ENCODE measurements at places on chromosomes 13 and 19.

- no peak for DNase-seq
Measured at GRCh38 chr19:43351998-43352746, 1.3 kb upstream of the CD177 start.

GRCh38 chr19:37333457-37333856 is 37.4 kb upstream of the ZNF527 start:
- no peak for DNase-seq

DNA sequence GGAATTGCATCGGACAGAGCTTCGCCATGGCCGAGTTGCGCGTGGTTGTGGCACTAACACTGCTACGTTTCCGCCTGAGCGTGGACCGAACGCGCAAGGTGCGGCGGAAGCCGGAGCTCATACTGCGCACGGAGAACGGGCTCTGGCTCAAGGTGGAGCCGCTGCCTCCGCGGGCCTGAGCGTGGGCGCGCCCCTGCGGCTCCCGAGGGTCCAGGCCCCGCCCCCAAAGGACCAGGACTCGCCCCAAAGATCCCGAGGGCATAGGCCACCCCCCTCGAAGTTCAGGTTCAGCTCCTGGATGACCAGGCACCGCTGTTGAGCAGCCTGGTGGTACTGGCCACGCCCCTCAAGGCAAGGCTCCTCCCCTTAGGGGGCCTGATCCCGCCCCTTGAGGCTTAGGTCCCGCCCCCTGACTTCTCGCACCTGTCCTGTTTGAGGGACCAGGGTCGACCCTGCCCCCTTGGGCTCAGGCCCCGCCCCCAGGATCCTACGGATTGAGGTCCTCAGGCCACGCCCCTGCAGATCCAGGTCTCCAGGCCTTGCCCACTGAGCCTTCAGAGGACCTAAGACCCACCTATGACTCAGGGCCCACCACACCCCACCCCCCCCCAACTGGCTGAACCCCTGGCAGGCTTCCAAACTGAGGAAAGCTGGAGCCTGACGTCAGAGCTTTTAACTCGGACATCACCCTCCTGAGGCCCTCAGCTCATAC is 43.1 kb downstream of the CYP4F22 start:
- peak; percentile 71 for DNase-seq

GRCh38 chr19:36891768-36892357 is 24.2 kb downstream of the ZNF829 start:
- no peak for DNase-seq

- DNase-seq, result no peak
Measured at GRCh38 chr13:106710266-106710665, 142.3 kb upstream of the ARGLU1 start.

- DNase-seq, result no peak
Measured at GRCh38 chr13:106090001-106090400, 445.5 kb downstream of the EFNB2 start.

DNA sequence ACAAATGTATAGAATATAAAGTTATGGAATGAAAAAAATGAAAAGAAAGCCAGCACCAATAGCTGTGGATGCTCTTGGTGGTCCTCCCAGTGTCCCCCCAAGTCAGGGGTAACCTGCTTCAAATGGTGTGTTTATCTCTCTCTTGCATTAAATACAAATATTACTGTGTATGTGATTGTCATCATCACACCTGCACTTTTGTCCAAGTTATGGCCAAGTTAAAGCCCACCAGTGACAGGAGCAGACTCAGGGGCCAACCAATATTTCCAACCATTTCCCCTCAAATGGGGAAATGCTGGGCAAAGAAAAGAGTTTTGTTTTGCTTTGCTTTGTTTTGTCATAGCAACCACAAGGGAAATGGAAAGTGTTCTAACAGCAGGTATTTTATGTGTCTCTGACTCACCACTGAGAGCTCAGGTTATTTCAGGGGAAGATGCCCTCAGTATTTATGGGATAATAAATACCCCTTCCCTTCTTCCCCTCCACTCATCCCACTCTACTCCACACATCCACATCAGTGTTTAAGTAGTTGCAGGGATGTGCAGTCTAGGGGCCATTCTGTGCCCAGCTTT is 133.6 kb downstream of the COL4A1 start:
- DNase-seq, result no peak

DNA sequence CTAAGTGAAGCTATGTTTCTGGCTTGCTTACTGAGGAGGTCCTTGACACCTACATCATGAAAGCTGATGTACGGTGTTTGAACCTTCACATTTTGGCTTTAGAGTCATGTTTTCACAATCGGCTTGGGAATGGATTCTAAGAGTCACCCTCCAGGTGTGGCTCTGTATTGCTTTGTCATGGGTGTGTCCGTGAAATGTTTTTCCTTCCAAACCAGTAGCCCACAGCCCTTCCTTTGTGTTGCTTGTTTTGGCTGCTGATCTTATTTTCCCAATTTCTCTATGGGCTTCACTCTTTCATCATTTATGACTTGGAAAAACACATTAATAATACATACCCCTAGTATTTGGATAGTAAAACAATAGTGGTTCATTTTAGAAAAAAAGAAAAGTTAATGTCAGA is 240.6 kb downstream of the GGACT start:
- DNase-seq, result no peak

DNA sequence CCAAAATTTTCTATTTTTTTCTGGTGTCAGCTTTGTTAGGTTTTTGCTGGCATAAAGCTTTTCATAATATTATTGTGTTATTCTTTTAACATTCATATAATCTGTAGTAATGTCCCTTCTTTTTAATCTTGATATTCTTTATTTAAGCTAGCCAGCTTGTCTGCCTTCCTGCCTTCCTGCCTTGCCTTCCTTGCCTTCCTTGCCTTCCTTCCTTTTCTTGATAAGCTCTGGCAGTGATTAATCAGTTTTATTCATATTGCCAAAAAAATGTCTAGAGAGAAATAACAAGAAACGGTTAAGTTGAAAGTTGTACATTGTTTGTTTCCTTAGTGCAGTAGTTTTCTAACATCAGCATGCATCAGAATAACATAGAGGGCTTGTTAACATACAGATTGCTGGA is 257.5 kb downstream of the MAB21L1 start:
- DNase-seq, result no peak

DNA sequence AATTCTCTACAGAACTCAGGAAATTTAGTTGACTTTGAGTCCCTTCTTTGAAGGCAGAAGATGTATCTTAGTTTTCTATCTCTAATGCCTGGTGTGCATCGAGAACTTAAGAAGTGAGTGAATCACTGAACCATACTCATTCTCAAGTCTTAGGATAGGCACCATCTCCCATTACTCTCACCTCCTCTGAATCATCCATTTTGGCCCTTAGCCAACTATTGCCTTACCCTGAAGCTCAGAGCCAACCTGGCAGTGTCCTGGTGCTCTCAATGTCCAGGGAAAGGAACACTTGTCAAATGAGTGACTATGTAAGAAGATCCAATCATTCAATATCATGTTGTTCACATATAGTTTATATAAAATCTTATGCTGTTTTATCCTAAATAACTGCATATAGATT is 146.6 kb downstream of the RGCC start:
- DNase-seq, result no peak

DNA sequence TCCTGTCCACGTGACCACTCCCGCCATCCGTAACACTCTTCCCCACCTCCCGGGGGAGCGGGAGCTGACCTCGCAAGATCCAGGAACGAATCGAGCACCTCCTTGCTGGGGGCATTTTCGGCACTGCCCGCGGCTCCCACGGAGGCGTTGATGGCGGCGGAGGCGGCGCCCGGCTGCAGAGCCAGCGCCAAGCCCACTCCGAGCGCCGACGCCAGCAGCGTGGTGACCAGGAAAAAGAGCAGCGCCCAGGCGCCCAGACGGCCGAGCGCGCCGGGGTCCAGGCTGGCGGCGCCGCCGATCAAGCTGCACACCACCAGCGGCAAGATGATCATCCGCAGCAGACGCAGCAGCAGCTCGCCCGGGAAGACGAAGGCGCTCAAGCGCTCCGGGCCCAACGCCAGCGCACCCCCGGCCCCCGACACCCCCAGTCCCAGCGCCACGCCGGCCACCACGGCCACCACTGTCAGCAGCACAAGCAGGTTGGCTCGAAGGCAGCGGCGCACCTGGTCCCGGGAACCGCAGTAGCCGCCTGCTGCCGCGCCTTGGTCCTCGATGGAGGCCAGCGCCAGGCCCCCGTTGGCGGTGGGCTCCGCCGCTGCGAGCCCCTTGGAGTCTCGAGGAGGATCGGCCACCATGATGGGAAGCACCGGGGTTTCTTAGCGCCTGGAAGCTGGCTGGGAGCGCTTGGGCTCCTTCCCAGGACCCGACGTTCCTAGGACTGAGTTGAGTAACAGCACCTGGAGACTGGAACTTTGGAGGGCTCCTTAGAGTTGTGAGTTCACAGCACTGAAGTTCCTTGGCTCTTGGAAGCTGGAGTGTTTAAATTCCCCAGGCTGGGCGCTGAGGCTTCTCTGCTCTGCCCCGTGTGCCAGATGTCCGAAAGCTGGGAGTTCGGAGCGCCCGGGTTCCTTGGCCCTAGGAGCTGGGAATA is 798 bp downstream of the SLC1A5 start:
- DNase-seq, result peak; percentile 51

GRCh38 chr19:4014541-4015491 is 7.3 kb downstream of the PIAS4 start:
- DNase-seq, result peak; percentile 52

GRCh38 chr13:46620471-46620870 is 67.5 kb downstream of the LRCH1 start:
- no peak for DNase-seq

DNA sequence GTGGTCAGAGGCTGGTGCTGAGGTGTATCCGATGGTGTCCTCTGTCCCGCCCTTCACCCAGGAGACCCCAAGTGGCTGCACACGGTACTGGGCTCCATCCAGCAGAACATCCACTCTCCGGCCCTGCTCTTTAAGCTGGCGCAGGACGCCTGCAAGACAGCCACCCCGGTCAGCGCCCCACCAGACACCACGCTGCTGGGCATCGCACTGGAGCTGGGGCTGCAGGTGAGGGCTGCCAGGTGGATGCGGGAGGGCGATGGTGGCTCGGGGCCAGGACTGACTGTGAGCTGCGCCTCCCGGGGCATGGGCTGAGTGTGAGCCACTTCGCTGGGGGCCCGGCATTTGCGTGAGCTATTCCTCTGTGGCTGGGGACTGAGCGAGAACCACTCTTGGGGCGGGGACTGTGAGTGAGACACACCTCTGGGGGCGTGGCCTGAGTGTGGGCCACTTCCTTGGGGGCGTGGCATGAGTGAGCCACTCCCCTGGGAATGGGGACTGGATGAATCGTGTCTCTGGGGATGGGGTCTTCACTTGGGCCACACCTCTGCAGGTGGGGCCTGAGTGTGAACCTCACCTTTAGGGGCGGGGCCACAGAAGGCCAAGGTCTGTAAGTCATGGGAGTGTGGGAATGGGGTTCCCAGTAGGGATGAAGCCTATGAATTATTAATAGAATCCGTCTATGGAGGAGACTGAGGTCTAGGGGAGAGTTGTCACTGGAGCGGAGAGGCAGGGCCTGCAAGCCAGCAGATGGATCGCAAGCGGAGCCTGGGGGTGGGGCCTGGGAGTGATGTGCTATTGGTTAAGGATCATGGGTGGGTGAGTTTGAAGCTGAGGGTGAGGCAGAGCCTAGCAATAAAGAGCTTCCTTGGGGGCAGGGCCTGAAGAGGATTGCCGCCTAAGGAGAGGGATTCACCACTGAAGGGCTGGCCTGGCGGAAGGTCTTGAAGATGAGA is 30.5 kb downstream of the ZSWIM4 start:
- no peak for DNase-seq

GRCh38 chr13:75935805-75936204 is 299.7 kb downstream of the LMO7 start:
- no peak for DNase-seq

DNA sequence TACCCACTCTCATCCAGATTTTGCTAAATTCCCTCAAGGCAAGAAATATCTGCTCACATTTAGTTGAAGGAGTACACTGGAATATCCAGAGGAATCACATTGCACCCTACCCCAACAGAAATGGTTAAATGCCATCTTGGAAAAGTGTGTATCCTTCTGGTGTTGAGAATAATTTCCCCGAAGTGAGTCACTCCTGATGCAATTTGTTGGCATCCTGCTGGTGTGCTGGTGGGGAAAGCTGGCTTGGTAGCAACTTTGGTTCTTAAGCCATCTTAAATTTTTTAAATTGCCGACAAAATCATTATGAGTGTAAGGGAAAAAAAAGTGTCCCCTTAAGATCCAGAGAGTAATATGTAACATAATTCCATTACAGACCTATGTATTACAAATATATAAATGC is 337.3 kb upstream of the DACH1 start:
- DNase-seq, result no peak

- peak; percentile 20 for DNase-seq
Measured at GRCh38 chr19:50203281-50204080, at the start of gene MYH14. TSS of gene MYH14 (plus strand) at chr19:50203622. CDS start at chr19:50210366, 6,744 bp downstream.

DNA sequence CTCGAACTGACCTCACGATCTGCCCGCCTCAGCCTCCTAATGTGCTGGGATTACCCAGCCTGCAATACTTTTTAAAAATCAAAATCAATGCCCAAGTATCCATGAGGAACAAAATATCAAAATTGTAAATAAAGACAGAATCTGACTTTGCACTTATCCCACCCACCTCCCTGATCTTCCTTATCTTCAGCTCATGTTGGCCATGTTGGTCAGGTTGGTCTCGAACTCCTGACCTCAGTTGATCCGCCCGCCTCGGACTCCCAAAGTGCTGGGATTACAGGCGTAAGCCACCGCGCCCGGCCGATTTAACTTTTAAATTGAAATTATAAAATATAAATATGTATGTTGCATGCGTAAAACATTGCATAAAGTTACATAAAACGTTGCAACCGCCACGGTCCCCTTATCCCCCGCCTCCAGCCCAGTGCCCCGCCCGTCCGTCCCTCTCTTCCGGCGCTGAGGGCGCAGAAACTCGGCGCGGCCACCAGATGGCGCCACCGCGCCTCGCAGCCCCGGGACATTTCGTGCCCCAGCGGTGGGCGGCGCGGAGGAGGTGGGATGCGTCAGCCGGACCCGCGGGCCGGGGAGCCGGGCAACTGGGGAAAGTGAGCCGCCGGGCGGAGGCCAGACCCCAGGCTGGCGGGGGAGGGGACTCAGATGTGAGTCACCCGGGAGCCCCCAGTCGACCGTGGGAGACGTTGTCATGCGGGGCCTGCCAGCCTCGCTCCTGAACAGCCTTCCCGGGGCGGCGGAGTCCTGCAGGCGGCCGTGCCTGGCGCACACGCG is 1.5 kb upstream of the GADD45B start:
- peak; percentile 95 for DNase-seq

GRCh38 chr13:19586904-19587634 is 25.7 kb upstream of the TPTE2 start:
- peak; percentile 74 for DNase-seq

- DNase-seq, result no peak
Measured at GRCh38 chr19:2977746-2978138, 378 bp downstream of the TLE6 start.
